Activated CD4-positive, CD25-positive, alpha-beta regulatory T cell (primary cell): ENCODE measurements at places on chromosomes 1 and 21.
A peak's percentile ranks its signal among the peaks of the same experiment; 100 is the strongest.

DNA sequence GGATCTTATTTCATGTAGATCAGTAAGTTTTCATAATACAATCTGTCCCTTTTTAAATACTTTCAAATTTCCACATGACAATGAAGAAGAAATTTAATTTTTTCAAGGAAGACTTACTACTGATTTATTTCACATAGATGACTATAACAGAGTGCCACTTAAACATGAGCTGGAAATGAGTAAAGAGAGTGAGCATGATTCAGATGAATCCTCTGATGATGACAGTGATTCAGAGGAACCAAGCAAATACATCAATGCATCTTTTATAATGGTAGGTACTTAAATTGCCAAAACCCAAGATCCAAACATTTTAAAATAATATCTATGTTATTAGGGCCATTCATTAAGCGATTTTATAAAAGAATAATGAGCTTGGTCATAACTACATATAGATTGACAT is 110.4 kb downstream of the PTPRC start:
- DNase-seq = no peak

DNA sequence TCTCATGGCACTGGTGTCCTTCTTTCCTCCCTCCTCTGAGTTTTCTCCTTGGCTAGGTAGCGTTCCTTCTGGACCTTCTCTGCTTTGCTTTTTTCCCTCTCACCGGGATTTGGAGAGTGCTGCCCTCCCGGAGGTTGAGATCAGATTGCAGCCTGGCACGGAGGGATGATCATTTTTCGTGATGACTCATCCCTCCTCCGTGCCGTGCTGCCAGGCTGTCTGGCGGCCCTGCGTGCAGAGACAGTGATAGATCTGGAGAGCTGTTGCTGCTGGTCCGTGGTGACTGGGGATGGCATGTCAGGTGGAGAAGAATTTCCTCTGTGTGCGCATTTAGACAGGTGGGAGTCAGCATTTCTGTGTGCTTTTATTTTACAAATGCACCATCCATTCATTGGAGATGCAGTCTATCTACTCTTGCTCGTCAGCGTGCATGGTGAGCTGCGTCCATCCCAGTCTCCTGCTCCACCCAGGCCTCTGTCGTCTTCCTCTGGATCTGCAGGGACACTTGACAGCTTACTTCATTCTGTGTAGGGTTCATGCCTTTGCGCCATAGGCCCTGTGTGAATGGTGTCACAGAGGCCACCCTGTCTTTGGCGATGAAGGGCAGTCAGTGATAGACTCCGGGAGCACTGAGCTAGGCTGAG is 104.4 kb downstream of the PCBP3 start:
- no peak for DNase-seq

DNA sequence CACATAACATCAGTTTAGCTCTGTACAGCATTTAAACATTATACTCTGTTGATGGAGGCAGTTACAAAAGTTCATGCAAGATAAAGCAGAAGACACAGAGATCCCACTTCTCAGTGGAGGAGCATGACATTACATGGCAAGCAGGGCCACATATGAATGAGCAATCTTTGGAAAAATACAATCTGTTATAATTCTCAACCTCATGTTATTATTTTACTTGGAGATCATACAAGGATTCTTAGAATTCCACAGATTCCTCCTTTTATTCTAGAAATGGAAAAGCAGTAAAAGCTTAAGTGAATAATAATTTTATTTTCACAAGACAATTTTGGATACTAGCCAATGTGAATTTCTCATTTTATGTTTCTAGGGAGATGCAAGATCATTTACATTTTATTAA is 66.6 kb downstream of the IFI44 start:
- DNase-seq = no peak

GRCh38 chr1:57319165-57319564 is 104.7 kb downstream of the DAB1 start:
- DNase-seq = no peak

- peak; percentile 24 for DNase-seq
Measured at GRCh38 chr1:153540394-153541361, at the start of gene S100A5. S100A5 (minus strand) TSS chr1:153540934; CDS start chr1:153540191, 743 bp downstream.

- no peak for DNase-seq
Measured at GRCh38 chr1:206907304-206907991, 10.2 kb downstream of the IL24 start.
